ENCODE measurements at places on chromosomes 4 and X.

- DNase-seq, result no peak
Measured at GRCh38 chr4:175246941-175247340, 328.8 kb downstream of the ADAM29 start.

DNA sequence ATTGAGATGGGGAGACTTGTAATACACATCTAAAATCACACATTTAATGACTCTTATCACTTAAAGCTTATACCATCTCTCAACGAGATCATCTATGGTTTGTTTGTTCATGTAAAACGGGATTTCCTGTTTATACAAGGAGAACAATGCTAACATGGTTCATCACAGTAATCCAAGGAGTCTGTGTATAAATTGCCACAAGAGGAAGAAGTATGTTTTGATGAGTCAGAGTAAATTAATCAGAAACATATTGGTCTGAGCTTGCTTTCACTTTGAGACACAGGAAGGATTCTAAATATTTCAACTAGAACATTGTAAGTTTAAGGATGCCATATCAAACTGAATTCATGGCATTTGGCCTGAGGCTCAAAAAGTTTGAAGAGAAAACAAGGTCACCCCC, 594.1 kb downstream of the GLUD2 start:
- DNase-seq, result no peak

DNA sequence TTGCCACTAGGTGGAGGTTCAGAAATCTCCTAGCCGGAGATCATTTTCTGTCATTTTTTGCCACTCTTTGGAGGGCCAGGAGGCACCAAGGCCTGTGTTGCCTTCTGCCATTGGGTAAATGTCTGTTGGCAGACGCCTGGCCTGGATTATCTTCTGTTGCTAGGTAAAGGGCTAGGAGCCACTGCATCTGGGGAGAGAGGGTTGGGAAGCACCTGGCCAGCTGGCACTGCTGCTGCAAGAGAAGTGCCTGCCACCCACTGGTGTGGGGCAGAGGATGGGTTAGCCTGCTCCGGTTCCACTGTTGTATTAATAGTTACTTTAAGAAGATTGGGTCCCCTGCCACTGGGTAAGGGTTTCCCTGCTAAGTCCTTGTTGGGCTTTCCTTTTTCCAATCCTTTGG, 58.1 kb downstream of the AWAT2 start:
- DNase-seq, result no peak

GRCh38 chrX:143853488-143853887, 30.4 kb upstream of the UBE2NL start:
- DNase-seq, result no peak

- DNase-seq, result peak; percentile 69
Measured at GRCh38 chrX:153582896-153583295, 16.0 kb downstream of the CCNQ start.

- DNase-seq, result no peak
Measured at GRCh38 chr4:6002926-6003325, 15.3 kb downstream of the C4orf50 start.

Data from CD4-positive, alpha-beta T cell treated with Interferon alpha-2 for 1 hour (primary cell).